ENCODE measurements at places on chromosomes 4 and X. TPM values are rescaled to one million over a fixed set of nuclear protein-coding genes. Genes with fewer than 3 reads are reported as not detected.

GRCh38 chr4:86718152-86718551, 124.0 kb downstream of the PTPN13 start:
- no peaks in the 10 kb centered on the region for H3K36me3 ChIP-seq
- no peak for DNase-seq
- no peaks in the 10 kb centered on the region for H3K27me3 ChIP-seq

- no peaks in the 10 kb centered on the region for H3K36me3 ChIP-seq
- H3K4me3 ChIP-seq, result no peak overlapping the region
- no peak for DNase-seq
- H3K27me3 ChIP-seq, result no peaks in the 10 kb centered on the region
- no peaks in the 10 kb centered on the region for H3K4me1 ChIP-seq
- no peak overlapping the region for H3K27ac ChIP-seq
Measured at GRCh38 chr4:168551211-168551610, 54.4 kb downstream of the PALLD start.

DNA sequence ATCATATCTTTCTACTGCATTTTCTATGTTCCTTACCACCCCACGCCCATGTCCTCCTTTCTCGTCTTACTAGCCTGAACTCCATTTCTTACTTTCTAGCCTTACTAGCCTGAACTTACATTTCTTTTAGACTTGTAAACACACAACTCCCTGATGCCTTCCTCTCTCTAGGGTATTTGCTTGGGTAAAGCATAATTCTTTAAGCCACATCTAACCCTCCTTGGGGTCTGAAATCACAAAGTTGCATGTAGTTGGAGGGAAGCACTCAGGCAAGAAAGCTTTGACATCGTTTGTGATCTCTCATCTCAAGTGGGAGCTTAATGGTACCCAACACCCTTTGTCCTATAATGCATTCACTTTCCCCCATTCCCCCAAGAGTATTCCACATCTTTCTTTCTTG, 124.4 kb downstream of the SPOCK3 start:
- H3K27me3 ChIP-seq, result no peaks in the 10 kb centered on the region
- H3K4me1 ChIP-seq, result no peaks in the 10 kb centered on the region
- no peak overlapping the region for H3K4me3 ChIP-seq
- DNase-seq, result no peak
- no peak overlapping the region for H3K27ac ChIP-seq
- H3K36me3 ChIP-seq, result no peaks in the 10 kb centered on the region

- no peaks in the 10 kb centered on the region for H3K27me3 ChIP-seq
- H3K4me3 ChIP-seq, result no peak overlapping the region
- H3K4me1 ChIP-seq, result no peaks in the 10 kb centered on the region
- no peak overlapping the region for H3K27ac ChIP-seq
Measured at GRCh38 chr4:127425851-127426250, 206.9 kb upstream of the INTU start.

- no peaks in the 10 kb centered on the region for H3K27me3 ChIP-seq
- DNase-seq, result no peak
- no peak overlapping the region for H3K27ac ChIP-seq
- H3K4me1 ChIP-seq, result no peaks in the 10 kb centered on the region
- H3K4me3 ChIP-seq, result no peak overlapping the region
Measured at GRCh38 chr4:189232274-189232673, 708.4 kb upstream of the FRG1 start.

GRCh38 chrX:154797006-154797405, 8.3 kb downstream of the MPP1 start:
- peaks cover 21% of the 10 kb centered on the region for H3K4me1 ChIP-seq
- no peak overlapping the region for H3K4me3 ChIP-seq
- H3K36me3 ChIP-seq, result no peaks in the 10 kb centered on the region
- DNase-seq, result no peak
- H3K27ac ChIP-seq, result no peak overlapping the region
- H3K27me3 ChIP-seq, result no peaks in the 10 kb centered on the region

- H3K4me3 ChIP-seq, result no peak overlapping the region
- no peaks in the 10 kb centered on the region for H3K36me3 ChIP-seq
- H3K27me3 ChIP-seq, result no peaks in the 10 kb centered on the region
- H3K4me1 ChIP-seq, result no peaks in the 10 kb centered on the region
- H3K27ac ChIP-seq, result no peak overlapping the region
Measured at GRCh38 chr4:57136281-57136680, 26.1 kb upstream of the IGFBP7 start.

Gene LIMCH1
- total RNA-seq, result not detected

Gene GPM6B
- not detected for total RNA-seq

Gene TRIM60
- total RNA-seq, result not detected

Gene UGT2B10
- total RNA-seq, result not detected
